ENCODE measurements at places on chromosomes 16 and 17.

DNA sequence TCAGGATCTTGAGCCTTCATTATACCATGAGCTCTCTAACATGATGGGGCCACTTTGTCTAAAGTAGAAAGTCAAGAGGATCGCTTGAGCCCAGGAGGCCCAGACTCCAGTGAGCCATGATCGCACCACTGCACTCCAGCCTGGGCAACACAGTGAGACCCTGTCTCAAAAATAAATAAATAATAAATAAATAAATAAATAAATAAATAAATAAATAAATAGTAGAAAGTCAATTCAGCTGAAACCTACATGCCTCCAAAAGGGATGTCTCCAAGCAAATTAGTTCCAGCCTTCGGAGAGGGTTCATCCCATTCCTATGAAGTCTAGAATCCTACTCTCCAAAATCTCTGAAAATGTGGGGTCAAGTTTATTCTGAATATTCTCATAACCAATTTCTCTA is 26.0 kb downstream of the C17orf67 start:
- no peak for DNase-seq

GRCh38 chr17:64001763-64002529 is 3.8 kb downstream of the PRR29 start:
- DNase-seq: no peak

DNA sequence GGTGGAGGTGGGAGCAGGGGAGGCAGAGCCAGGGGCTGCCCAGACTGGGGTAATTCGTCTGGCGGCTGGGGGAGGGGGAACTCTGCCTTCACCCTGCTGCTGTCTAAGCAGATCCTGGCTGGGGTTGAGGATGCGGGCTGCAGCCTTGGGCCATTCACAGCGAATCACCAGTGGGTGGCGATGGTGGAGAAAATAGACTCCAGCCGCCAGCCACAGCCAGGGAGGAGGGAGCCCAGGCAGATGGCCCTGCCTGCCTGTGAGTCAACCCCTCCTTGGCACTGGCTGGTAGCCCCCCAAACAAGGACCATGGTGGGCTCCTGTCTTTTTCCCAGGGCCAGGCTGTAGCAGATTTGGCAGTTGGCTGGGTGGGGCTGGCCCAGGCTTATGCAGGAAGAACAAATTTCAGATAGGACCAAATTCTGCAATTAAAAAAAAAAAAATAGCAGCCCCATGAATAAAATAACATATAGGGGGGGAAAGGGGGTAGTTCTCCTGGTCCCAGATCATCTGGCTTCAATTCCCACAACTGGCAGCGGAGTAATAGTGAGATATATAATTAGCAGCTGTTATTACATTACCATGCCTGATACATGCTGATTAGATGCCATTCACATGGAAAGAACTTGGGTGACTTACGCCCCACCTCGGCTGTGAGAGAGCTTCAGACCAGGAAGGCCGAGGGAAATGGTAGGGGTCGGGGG is 41.5 kb upstream of the CDH5 start:
- no peak for DNase-seq

GRCh38 chr16:89507834-89508590 is at the start of gene SPG7:
Gene SPG7 (plus strand): TSS chr16:89508403. CDS start chr16:89508418, 15 bp downstream.
- peak; percentile 81 for DNase-seq

- no peak for DNase-seq
Observed at GRCh38 chr16:14436401-14436955, 193.6 kb downstream of the PARN start.

GRCh38 chr16:84575914-84576313 is 42.0 kb downstream of the COTL1 start:
- DNase-seq: no peak

- DNase-seq: no peak
Observed at GRCh38 chr16:58563775-58564174, 48.5 kb downstream of the SETD6 start.

DNA sequence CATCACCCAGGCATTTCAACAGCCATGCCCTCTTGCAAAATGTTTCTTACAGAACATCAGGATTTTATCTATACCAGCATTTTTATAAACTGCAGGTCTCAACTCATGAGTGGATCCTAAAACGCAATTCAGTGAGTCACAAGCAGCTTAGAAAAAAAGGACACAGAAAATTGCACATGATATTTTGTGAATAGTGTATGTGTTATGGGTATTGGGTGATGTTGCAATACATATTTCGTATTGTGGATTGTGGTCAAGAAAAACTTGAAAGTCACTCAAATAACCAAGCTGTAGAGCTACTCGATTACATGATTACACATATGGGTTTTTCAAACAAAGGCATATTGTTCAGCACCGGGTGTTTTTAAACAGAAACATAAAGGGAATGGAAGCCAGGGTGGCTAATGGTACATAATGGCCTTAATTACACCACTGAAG is 1.4 kb downstream of the WIPI1 start:
- no peak for DNase-seq

DNA sequence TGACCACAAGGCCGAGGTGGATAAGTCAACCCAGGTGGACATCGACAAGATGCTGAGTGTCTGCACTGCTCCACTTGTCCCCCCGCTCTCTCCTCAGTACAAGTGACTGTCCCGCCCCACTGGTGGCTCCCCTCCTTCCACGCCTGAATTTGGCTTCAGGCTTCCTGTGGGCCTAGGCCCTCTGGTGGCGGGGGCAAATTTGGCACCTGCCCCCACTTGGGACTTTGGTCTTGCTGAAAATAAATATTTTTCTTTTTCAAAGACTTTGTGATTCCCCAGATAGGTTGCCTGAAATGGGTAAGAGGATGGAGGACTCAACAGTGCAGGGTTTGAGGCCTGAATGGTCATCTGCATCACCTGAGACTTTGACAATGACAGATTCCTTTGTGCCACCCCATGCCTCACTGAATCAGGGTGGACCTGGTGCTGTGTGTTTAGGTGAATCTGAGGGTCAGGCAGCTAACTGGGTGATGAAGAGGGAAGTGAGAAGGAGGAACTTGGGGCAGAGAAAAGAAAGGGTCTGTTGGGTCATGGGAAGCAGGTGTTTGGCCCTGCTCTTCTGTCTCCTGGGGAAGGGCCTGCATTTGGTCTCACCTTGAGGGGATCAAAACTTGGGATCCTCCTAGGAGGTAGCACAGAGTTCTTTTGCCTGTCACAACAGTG is 2.0 kb downstream of the C16orf86 start:
- DNase-seq: no peak

- no peak for DNase-seq
Observed at GRCh38 chr17:72430611-72431432, 310.0 kb downstream of the SOX9 start.

GRCh38 chr17:45437465-45438283 is 5.0 kb upstream of the ARHGAP27 start:
- no peak for DNase-seq

DNA sequence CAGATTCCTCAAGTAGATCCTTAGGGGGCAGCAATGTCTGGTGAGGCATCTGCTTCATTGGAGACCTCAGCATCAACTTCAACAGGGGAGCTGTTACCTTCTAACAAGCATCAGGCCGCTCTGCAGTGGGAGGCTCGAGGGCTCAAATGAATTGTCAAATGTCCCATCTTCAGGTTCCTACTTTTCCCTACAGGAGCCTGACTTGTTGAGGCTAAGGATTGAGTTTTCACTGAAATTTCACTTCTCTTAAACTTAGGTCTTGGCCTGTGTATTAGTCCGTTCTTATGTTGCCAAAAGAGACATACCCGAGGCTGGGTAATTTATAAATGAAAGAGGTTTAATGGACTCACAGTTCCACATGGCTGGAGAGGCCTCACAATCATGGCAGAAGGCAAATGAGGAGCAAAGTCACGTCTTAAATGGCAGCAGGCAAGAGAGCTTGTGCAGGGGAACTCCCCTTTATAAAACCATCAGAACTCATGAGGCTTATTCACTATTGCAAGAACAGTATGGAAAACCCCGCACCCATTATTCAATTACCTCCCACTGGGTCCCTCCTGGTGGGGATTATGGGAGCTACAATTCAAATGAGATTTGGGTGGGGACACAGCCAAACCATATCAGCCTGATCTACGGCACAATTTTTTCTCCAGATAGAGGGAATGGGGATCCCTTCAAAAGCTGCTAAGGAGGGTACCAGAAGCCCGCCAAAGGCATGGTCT is 5.1 kb upstream of the CD300LD start:
- DNase-seq: no peak

- DNase-seq: no peak
Observed at GRCh38 chr16:87951552-87952538, 611 bp downstream of the BANP start.

DNA sequence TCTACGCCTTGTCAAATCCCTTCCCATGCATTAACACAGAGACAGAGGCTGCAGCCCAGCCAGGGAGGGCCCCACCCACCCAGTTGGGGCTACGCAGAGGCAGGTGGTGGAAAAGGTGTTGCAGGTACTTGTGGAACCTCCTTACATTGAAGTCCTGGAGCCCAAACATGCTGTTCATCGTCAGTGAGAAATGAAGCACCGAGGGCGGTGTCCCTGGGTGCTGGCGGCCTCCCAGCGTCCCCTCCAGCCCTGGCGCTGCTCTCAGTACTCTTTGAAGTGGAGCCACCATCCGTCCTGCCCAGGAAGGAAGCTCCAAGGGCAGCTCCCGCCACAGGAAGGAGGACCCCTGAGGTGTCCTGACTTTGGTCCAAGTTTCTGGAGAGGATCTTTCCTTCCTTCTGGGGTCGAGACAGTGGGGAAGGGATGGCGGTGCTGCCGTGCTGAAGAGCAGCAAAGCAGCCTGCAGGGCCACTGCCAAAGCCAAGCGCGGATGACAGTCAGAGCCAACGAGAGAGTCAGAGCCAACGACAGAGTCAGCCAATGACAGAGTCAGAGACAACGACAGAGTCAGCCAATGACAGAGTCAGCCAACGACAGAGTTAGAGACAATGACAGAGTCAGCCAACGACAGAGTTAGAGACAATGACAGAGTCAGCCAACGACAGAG is 23.4 kb downstream of the LMF1 start:
- no peak for DNase-seq

GRCh38 chr17:44212507-44213402 is 6.7 kb downstream of the UBTF start:
- DNase-seq: no peak

DNA sequence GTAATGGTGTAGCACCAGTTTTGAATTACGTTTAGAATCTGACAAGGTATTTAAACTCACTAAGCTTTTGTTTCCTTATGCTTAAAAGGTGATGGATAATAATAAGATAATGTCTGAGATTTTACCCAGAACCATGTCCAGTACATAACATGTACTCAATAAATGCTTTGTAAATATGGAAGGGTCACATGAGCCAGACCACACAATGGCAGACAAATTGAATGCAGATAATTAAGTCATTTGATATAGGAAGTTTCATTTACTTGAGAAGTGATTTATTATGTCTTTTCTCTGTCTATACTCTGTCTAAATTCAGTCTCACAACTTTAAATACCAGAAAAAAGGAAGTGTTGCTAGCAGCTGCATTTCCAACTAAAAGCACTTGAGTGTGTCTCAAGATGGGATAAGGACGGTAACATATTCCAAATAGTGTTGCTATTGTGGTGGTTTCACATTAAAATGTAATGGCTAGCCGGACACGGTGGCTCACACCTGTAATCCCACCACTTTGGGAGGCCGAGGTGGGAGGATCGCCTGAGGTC is 52.5 kb upstream of the DHX40 start:
- DNase-seq: no peak

- DNase-seq: no peak
Observed at GRCh38 chr16:50463581-50464324, 84.4 kb upstream of the NKD1 start.

GRCh38 chr17:40063187-40063771 is 514 bp downstream of the THRA start:
- no peak for DNase-seq

DNA sequence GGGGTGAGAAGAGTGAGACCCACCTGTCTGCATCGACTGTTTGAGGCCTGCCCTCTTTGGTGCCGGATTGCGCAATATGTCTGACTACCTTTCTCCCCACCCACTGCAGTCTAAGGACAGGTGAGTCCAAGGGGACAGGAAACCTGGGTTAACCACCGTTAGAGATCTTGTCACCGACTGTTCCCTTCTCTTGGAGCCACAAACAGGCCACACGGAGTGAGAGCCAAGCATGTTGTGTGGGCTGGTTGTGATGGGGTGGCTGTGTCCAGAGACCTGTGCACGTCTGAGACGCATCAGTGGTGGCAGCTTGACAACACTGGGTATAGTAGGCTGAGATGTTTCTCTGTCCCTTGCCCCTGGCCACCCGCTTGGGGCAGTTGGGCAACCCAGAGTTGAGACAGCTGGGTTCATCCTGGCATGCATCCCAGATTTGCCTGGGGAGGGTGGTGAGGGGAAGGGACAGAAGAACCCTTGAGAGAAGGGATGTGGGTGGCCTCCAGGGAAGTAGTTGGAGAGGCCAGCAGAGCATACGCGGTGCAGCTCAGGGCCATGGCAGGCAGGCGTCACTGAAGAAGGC is 21.4 kb downstream of the MPRIP start:
- no peak for DNase-seq

GRCh38 chr17:48177816-48178215 is 70.2 kb downstream of the SNX11 start:
- no peak for DNase-seq

DNA sequence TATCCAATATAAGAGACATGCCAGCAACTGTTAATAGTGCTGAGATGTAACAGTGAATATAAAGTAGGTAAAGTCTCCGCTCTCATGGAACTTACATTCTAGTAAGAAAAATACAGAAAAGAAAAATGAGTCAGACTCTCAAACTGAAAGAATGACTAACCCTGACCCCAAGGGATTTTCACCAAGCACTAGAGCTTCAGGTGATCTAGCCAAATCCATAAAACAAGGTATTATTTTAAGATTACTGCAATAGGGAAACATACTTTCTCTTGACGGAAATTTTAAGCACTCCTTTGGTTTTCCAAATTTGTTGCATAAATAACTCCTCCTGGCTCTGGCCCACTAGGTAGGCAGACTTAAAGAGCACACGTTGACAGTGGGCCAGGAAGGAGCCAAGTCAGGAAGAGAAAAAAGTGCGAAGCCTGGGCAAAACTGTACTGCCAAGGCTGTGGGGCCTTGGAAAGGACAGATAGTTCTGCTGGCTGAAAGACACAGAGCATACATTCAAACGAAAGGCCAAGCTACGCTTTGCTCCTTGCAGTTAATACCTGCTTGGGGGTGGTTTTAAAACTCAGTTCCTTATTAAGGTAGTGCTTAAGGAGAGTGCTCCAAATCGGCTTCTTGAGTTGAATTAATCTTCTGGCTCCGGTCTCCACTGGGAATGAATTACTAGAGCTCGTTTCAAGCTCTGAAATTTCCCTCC is 1.4 kb downstream of the GOT2 start:
- no peak for DNase-seq

DNA sequence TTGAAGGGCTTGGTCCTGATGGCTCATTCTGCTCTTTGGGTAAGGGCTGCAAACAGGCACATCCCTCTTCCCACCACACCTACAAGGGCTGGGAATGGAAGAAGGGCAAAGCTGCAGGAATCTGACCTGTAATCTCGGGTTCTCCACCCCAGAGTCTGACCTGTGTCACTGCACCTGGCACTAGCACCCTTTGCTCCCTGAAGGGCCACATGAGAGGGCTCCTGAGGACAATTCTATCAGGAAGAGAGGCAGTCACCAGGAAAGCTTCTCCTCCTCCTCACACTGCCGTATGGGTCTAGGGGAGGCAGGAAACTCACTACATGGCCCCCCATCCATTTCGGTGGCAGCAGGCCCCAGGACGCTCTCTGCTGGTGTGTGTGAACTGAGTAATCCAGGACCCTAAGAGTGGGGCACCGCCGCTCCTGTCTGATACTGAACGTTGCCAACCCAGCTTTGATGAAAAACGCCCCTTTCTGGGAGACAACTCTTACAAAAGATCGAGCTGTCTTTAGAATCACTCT is 26.4 kb downstream of the TTLL6 start:
- no peak for DNase-seq

GRCh38 chr16:66484453-66485213 is 57.5 kb downstream of the BEAN1 start:
- DNase-seq: no peak

- DNase-seq: no peak
Observed at GRCh38 chr16:28260193-28260592, 32.1 kb upstream of the SBK1 start.

All from stimulated activated CD4-positive, alpha-beta T cell treated with anti-CD3 and anti-CD28 coated beads, Interleukin-12 subunit alpha, Interleukin-12 subunit beta, amount 100 ng/mL, for 24 hours (primary cell).